ENCODE measurements at places on chromosomes 5 and 9. TPM values are rescaled to one million over a fixed set of nuclear protein-coding genes. Genes with fewer than 3 reads are reported as not detected.
A peak's percentile ranks its signal among the peaks of the same experiment; 100 is the strongest.

GRCh38 chr9:110847671-110848070 is 179.1 kb downstream of the MUSK start:
- no peak for DNase-seq

GRCh38 chr5:3311433-3311832 is 284.2 kb upstream of the IRX1 start:
- no peak for DNase-seq

- DNase-seq, result no peak
Measured at GRCh38 chr9:137128862-137129455, 10.0 kb upstream of the GRIN1 start.

DNA sequence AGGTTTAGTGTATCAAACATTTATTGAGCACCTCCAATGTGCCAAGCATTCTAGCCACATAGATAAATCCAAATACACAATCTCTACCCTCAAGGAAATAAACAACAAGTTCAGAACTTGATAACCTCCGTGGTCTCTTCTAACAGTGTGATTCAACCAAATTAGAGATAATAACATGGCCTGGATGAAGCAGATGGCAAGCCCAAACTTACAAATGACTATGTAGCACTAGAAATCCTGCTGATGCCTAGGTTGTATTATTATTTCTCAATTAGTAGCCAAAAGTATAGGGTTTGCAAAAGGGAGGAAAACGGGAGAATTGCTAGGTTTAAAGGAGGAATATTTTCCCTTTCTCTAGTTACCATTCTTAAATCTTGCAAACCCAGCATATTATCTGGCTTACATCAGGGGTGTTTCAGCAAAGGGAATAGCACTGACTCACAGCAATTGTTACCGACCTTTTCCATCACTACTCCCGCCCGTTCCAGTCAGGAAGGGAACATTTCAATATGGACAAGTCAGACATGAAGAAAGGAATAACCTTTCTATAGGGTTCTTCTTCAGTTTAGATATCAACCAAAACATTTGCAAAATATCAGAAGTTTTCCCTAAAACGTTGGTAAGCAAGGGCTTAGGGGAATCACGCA is 2.3 kb downstream of the DPYSL3 start:
- no peak for DNase-seq

- no peak for DNase-seq
Measured at GRCh38 chr5:155587458-155587857, 573.9 kb downstream of the KIF4B start.

DNA sequence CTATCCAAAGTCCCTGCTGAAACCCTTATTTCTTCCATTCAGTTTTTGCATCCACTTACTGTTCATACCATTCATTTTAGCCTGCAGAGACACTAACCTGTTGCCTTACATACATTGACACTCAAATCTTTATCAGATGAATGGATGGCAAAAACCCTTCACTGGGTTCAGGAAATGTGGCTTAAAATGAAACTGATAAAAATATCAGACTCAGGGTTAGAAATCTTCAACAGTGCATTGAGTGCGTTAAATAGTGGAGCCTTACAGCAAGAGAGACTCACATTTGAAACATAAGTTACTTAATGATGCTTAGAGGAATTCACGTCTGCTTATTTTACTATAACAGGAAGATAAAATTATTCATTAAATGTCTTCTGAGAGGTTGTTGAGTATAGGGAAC is 28.0 kb upstream of the BNC2 start:
- no peak for DNase-seq

DNA sequence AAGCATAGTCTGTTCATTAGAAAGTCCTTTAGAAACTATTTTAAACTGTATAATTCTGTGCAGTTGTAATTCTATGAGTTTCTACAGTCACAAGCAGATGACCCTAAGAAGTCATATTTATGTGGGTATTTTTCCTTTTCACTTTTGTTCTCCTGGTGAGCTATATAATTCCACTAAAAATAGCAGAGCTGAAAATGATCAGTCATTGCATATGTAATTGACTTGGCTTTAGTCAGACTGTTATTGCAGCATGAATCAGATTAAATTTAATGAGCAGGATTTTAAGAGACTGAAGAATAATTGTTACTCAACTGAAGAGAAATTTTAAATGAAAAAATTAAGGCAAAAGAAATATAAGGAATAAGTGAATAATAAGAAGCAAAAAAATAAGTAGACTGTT is 108.5 kb downstream of the MTREX start:
- no peak for DNase-seq

DNA sequence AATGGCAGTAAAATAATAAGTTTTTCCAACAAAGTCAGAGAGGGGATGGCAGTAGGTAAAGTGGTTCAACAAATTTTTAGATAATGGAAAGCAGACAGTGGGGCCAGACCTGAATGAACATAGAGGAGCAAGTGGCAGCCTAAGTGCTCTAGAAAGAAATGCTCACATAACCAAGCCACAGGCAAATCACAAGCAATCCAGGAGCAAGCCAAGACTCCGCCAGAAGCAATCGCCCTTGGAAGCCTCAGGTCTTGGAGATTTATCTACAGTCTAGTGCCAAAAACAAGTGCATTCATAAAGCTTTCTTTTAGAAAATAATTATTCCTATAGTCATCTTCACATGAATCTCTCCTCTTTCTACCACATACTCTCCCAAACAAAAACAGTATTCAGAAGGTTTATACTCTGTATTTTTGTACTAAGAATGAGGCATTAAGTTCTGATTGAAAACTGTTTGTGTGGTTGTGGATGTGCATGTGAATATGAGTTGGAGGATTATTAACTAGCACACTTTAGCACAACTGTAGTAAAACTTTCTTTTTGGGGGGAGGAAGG is 375.5 kb downstream of the CDH9 start:
- DNase-seq, result no peak

DNA sequence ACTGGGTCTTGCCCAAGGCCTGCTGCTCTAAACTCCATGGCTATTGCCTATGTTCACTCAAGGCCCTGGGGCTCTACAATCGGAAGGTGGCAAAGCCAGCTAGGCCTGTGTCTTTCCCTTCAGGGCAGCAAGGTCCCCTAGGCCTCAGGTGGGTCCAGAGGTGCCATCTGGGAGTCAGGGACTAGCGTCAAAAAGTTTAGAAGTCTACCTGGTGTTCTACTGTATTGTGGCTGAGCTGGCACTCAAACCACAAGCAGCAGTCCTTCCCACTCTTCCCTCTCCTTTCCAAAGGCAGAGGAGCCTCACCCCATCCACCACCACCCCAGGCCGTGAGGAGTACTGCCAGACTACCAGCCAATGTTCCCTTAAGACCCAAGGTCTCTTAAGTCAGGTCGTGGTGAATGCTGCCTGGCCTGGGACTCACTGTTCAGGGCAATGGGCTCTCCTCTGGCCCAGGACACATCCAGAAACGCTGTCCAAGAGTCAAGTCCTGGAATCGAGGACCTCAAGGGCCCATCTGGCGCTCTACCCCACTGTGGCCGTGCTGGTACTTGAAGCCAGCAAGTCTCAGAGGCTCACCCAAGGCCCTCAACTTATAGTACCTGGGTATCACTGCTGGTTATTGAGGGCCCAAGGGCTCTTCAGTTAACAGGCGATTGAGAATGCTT is 13.0 kb upstream of the SARDH start:
- DNase-seq, result peak; percentile 63

Gene PCDHGB7
- 6.2 TPM for total RNA-seq

Gene GFI1B
- total RNA-seq, result not detected

Gene PCDHGA10
- total RNA-seq, result 22.4 TPM

Gene CCIN
- total RNA-seq, result not detected

Gene PCDHB4
- 4.1 TPM for total RNA-seq

Gene TOR2A
- 9.3 TPM for total RNA-seq

Gene BTNL8
- total RNA-seq, result not detected
